ENCODE measurements at places on chromosomes 12 and 14.
A peak's percentile ranks its signal among the peaks of the same experiment; 100 is the strongest.

DNA sequence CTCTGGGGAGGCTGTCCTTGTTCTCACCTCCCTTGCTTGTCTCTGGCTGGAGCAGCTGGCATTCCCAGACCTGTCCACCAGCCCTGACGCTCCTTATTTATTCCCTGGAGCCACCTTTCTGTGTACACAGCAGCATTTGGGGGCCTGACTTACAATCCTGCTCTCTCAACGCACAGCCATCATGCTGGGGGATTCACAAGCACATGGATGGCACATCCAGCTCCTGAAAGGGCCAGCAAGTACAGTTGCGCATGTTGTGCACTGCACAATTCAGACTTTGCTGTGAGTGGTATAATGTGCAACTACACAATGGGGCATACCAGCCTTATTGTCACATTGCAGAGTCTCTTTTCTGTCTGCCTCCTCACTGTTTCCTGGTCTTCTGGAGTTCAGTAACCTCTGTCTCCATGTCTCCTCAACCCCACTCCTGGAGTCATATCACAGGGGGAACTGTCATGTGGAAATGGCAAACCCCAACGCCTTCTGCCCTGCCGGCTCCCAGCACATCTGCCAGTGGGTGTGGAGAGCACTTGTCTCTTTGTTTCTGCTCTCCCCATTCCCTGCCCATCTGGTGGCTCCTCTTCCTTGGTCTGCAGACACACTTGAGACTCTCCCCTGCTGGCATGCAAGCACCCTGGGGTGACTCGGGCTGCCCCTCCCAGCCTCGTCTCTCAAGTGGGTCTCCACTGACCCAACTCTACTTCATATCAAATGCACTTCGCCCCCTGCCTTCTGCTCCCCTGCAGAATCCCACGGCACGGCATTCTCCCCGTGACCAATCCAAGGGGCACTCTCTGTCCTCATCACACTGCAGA, 41.2 kb upstream of the MEG3 start:
- DNase-seq, result no peak

DNA sequence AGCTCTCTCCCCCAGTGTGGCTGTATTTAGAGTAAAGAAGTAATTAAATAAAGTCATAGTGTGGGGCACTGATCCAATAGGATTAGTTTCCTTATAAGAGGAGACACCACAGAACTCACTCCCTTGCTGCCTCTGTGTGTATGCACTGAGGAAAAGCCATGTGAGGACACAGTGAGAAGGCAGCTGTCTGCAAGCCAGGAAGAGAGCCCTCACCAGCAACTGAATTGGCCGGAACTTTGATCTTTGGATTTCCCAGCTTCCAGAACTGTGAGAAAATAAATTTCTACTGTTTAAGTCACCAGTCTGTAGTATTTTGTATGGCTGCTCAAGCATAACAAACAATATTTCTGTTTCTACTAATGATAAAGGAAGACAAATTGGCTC, 368.7 kb upstream of the PRICKLE1 start:
- DNase-seq, result no peak

GRCh38 chr12:52953181-52953841, 4.4 kb downstream of the KRT18 start:
- DNase-seq, result no peak

GRCh38 chr12:10366875-10367274, 23.0 kb downstream of the KLRK1 start:
- DNase-seq, result no peak

DNA sequence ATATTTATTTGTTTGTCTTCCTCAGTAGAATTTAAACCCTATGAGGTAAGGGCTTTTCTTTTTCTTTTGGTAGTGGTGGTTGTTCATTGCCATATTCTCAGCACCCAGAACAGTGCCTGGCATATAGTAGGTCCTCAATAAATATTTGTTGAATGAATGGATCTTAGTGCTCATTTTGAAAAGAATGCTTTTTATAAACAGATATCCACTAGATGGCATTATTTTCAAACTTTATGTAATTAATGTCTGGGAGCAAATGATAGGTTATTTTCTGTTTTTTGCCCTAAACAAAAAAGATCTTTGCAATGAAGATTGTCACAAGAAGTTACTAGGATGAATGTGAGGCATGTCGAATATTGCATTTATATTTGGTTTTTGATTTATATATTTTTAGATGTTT, 64.1 kb downstream of the RAD51B start:
- peak; percentile 4 for DNase-seq

DNA sequence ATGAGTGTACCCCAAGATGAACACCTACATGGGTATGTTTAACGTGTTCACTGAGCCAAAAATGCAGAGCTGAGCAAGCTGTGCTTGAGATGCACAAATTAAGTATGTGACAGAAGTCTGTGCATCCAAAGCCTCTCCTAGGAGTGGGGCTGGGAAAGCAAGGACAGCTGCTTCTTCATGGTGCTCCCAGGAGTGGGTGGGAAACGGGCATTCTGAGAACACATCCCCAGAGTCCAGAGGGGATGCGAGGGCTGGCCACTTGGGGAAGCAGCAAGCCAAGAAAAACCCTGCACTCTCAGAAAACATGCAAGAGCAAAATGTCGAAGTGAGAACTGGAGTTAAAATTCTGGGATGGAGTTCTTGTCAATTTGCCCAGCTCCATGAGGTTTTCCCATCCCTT, 414.3 kb downstream of the BCAT1 start:
- DNase-seq, result no peak

DNA sequence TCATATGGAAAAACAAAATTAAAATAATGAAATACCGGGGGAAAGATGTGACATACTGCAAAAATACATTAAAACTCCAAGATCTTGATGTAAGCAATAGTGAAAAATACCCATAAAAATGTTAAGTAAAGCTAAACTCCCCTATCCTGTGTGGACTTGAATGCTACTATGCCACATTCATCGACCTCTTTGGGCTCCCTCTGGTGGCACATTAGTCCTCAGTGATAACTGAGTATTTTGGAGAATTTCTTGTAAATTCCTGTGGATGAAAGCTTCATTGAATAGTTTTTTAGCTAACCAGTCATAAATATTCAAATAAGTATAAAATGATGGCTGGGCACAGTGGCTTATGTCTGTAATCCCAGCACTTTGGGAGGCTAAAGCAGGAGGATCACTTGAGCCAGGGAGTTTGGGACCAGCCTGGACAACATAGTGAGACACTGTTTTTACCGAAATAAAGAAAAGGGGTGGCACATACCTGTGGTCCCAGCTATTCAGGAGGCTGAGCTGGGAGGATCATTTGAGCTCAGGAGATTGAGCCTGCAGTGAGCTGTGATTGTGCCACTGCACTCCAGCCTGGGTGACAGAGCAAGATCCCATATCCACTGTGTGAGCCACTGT, 42.4 kb upstream of the SGPP1 start:
- DNase-seq, result peak; percentile 22

- no peak for DNase-seq
These were observed 11.1 kb downstream of the PRKAB1 start for GRCh38 chr12:119679081-119679480.

DNA sequence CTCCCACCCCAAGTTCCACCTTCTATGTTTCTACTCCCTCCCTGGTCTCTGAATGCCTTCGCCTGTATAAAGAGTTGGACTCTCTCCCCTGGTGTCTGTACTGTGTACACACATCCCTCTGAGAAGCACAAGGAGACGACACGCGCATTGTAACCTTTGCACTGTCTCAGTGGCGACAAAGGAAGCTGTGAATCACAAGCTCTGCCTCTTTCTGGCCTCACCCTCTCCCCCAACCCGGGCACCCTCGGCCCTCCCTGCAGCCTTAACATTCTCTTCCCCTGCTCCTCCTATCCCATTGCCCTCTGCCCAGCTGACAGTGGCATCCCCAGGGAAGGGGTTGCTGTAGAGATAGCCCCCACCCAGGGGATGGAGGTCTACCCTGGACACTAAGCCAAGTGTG, 2.5 kb upstream of the SMARCD1 start:
- no peak for DNase-seq

DNA sequence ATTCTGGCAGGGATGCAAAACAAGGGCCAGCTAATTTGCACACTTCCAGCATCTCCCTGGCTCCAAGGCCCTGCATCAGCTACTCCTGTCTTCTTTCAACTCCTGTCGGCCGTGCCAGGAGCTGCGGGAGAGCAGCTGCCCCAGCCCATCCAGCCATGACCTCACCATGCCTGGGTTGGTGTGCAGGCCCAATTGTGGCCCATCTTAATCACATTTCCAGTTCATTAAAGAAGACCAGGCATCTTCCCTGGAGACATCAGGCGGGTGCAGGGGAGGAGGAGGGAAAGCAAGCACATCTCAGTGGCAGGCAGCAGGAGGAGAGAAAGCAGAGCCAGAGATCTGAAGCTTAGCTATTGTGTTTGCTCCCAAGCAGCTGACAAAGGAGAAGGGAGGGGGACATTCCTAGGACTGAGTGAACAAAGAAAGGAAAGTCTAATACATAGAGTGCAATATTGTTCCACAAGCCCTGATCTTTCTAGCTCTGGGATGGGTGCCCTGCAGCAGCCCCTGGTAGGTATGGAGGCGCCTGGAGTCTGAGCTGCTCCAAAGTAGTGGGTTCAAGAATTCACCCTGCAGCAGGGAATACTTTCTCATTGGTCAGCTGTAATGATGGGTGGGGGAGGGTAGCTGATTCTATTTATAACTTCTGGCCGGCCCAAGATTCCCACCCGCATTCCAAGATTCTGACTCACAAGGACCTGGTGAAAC, 40.1 kb downstream of the VWF start:
- no peak for DNase-seq

- DNase-seq, result no peak
These were observed 16.6 kb downstream of the PLEKHH1 start for GRCh38 chr14:67549734-67550133.

Measured in CD4-positive, alpha-beta T cell (primary cell).